Testis (tissue), 5 donors: ENCODE measurements at places on chromosomes 3 and 15. TPM values are rescaled to one million over a fixed set of nuclear protein-coding genes. Genes with fewer than 3 reads are reported as not detected.
A peak's percentile ranks its signal among the peaks of the same experiment; 100 is the strongest.

HRG gene
- total RNA-seq: not detected

IL17RC gene
- total RNA-seq: 21.0 TPM

RHOA gene
- total RNA-seq: 207 TPM

DNA sequence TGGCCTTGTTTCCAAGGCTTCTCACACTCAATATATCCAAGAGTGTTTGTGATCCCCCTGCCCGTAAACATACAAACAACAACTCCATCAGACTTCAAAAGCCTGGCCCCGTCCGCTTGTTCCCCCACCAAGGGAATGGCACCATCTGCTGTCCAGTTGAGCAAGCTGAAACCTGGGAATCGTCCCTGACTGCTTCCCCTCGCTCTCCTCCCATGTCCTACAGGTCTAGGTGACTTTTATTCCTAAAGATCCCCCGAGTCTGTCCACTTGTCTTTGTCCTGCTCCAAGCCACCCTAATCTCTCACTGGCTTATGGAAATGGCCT, 27.9 kb upstream of the FAM174B start:
- DNase-seq: peak; percentile 49
- no peaks in the 10 kb centered on the region for H3K27me3 ChIP-seq
- H3K4me1 ChIP-seq: no peaks in the 10 kb centered on the region
- H3K36me3 ChIP-seq: no peaks in the 10 kb centered on the region

- H3K4me1 ChIP-seq: no peaks in the 10 kb centered on the region
- H3K4me3 ChIP-seq: no peak overlapping the region
- DNase-seq: peak; percentile 39
- no peaks in the 10 kb centered on the region for H3K36me3 ChIP-seq
- no peak overlapping the region for H3K27ac ChIP-seq
These were observed 96.6 kb downstream of the FHIT start for GRCh38 chr3:61154457-61155198.

DNA sequence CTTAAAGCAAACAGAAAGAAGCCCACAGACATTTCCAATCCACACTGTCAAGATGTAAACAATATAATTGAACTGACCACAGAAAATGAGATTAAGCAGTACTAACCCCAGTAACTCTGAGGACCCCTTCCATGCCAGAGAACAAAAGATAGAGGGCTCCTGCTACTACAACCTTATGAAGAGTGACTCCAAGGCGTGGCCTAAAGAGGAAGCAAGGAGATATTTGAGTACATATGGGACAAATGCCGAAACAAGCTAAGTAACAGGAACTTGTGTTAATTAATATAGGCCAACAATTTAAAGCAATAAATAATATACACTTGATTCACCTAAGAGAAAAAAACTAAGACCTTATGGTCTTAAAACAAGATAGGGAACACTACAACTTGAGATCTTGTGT, 25.0 kb upstream of the VPS39 start:
- no peaks in the 10 kb centered on the region for H3K4me1 ChIP-seq
- DNase-seq: no peak
- no peak overlapping the region for H3K27ac ChIP-seq
- no peaks in the 10 kb centered on the region for H3K36me3 ChIP-seq

DNA sequence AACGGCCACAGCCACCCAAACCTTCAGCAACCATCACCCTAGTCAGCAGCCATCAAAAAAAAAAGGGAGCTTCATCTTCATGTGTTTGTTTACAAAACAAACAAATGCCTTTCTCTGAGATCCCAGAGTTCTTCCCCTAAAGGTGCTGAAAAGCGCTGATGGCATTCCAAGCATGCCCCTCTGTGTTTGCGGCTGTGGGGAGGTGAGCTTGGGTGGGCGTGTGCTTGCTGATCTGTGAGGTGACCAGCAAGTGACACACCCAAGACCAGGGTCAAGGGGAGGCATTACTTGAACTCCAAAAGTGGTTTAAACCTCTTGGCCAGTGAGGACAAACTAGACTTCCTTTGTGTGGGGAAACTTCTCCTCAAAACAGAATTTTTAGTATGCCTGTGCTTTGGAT, 81.5 kb downstream of the DHX36 start:
- H3K4me3 ChIP-seq: no peak overlapping the region
- no peaks in the 10 kb centered on the region for H3K27me3 ChIP-seq
- DNase-seq: no peak

GRCh38 chr3:179072100-179072438, 460 bp upstream of the ZMAT3 start:
- H3K4me1 ChIP-seq: peaks cover 3% of the 10 kb centered on the region
- no peaks in the 10 kb centered on the region for H3K27me3 ChIP-seq
- H3K27ac ChIP-seq: peak overlapping the region; percentile 91
- H3K36me3 ChIP-seq: no peaks in the 10 kb centered on the region
